Prostate gland (tissue), 2 donors: ENCODE measurements at places on chromosomes 11 and 22. TPM values are rescaled to one million over a fixed set of nuclear protein-coding genes. Genes with fewer than 3 reads are reported as not detected.

Gene BLID
- 3.3 TPM for total RNA-seq

Gene RAG2
- total RNA-seq: not detected

- DNase-seq: no peak
These were observed 30.7 kb downstream of the SPON1 start for GRCh38 chr11:13993096-13993765.

DNA sequence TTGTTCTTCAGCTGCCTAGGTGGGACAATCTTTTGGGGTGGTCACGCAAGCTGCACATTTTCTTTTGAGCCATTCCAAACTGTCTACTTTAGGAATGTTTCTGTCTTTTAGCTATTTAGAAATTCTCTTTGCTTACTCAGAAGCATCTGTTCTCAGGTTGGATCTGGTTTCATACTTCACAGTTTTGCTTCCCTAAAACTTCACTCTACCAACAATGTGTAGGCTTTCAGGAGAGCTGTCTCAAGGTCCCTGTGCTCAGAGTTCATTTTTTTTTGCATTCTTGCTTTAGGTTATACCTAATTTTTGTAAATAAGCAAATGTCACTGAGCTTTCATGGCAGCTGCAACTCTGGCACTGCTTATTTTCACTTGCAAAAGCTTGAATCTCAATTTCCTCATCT is 36.7 kb downstream of the CCDC90B start:
- no peak for DNase-seq

DNA sequence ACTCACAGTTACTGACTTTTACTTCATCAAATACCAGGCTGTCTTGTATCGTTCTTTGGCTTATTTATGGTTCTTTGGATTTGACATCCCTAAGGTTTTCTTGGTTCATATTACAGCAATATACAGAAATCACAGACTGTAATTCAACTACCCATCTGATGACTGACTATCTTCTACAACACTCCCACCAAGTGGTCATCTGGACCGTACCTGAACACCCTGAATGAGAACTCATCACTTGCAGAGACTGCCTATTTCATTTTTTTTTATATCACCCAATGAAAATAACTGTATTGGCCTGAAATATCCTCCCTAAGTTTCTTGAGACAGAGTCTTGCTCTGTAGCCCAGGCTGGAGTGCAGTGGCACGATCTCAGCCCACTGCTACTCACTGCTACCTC is 9.5 kb upstream of the UPB1 start:
- DNase-seq: no peak

DNA sequence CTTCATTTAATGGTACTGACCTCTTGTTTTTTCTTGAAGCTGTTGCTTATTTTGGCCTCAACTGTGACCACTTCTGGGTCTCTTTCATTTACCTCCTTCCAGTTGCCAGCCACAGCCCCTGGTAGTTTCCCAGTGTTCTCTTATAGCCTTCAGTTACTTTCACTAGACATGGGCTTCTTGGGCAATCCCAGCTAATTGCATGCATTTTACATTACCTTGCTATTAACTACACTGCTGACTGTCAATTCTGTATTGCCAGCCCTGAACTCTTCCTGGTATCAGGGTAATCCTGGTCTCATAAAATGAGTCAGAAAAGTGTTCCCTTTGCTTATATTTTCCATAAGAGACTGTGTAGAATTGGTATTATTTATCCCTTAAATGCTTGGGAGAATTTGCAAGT is 195.8 kb upstream of the LARGE1 start:
- no peak for DNase-seq

GRCh38 chr22:35394011-35394312 is 6.0 kb upstream of the MCM5 start:
- DNase-seq: no peak

- no peak for DNase-seq
These were observed 32.2 kb downstream of the CYTH4 start for GRCh38 chr22:37314315-37315074.

DNA sequence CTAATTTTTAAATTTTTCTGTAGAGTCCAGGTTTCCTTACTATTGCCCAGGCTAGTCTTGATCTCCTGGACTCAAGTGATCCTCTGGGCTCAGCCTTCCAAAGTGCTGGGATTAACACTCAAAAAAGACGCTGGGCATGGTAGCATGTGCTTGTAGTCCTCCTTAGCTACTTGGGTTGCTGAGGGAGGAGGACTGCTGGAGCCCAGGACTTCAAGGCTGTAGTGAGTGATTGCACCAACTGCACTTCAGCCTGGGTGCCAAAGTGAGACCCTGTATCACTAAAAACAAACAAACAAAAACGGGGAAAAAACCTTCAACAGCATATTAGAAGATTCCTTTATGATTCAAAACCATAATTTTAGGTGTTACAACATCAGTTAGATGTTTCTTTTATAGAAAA is 44.6 kb downstream of the RSF1 start:
- DNase-seq: no peak

GRCh38 chr22:33962409-33962808 is 42.1 kb upstream of the LARGE1 start:
- DNase-seq: no peak

- DNase-seq: no peak
These were observed 6.2 kb upstream of the RGL4 start for GRCh38 chr22:23684561-23685031.

GRCh38 chr11:19817870-19818269 is 105.2 kb downstream of the NAV2 start:
- DNase-seq: no peak

GRCh38 chr11:16047073-16047472 is 309.3 kb downstream of the SOX6 start:
- no peak for DNase-seq

DNA sequence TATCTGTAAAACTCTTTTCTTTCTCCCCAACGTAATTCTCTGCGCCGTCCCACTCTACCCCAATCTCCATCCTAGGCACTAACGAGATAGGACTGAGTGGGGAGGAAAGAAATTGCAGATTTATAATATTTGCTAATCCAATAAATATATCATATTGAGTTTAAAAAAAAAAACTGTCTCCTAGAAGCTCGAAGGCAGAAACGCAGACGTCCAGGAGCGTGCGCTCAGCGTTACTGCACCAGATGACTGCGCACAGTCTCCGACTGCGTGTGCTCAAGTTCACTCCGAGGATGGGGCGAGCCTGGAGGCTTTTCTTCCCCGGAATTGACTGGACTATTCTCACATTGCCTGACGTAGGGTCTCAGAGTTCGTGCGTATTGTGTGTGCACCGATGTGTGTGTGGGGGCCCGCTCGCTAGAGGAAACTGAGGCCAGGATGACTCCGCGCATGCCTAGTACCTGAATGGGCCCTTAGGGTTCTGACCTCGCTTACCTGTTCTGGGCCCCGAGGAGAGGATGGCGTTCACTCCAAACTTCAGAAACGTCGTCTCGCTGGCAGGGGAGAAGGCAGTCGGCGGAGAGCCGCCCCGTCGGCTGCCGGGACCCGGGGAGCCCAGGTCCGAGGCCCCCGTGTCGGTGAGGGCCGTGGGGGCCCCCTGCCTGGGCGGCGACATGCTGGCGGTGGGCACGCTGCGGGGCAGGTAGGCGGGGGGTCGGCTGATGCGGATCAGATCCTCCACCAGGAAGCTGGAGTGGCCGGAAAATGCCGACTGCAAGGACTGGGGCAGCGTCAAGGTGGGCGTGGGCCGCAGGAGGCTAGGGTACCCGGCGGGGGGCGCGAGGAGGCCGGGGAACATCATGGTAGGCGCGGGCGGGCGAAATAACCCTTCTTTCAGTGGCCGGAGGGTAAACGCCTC is 551 bp downstream of the DBX1 start:
- DNase-seq: no peak

GRCh38 chr11:71446150-71446549 is 2.0 kb downstream of the DHCR7 start:
- DNase-seq: no peak

DNA sequence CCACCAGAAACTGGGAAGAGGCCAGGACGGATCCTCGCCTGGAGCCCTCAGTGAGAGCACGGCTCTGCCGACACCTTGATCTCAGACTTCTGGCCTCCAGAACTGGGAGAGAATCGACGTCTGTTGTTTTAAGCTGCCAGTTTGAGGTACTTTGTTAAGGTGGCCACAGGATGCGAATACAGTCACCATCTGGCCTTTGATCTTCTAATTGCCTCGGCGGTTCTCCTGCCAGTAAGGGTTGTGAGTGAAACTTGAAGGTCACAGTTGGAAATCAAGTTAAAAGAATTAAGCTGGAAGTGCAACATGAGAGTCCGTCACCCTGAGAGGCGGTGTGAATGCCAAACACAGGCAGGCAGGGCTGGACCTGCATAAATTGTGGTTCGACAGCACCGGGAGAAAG is 27.9 kb downstream of the PARVB start:
- DNase-seq: no peak
